ENCODE measurements at places on chromosomes 16 and 17. TPM values are rescaled to one million over a fixed set of nuclear protein-coding genes. Genes with fewer than 3 reads are reported as not detected.

GRCh38 chr17:3040882-3041281, 22.5 kb downstream of the OR1D5 start:
- no peak for DNase-seq

DNA sequence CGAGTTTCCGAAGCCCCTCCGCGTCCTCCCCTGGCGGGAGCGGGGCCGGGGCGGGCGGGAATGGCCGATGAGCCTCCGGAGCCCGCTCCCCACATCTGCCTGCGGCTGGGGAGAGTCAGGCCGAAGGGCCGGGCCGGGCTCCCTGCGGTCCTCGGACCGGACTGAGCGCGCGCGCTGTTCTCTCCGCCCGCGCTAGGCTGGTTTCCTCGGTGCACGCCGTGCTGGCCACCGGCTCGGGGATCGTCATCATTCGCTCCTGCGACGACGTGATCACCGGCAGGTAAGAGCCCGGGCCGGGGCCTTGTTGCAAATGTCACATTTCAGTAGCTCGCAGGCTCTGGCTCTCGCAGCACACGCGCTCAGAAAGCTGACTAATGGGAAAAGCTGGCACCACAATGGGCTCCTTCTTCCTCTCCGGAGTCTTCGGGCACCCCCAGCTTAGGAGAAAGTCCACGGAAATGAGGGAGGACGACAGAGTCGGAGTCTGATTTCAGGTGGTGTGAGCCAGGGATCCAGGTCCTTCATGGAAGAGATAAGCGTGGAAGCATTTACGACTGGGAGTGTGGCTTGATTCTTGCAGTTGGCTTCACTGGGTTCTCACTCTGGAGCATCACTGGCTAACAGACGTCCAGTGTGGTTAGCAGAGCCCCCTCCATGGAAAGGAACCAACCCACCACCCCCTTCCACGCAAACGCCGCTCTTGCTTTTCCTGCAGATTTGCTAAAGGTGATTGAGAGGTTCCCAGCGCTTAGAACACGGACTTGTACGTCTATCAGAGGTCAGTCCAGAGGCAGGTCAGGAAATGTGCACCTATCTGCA, 715 bp downstream of the TLCD3A start:
- DNase-seq, result peak; percentile 51

GRCh38 chr17:16339959-16340358, 13.3 kb downstream of the CENPV start:
- no peak for DNase-seq

DNA sequence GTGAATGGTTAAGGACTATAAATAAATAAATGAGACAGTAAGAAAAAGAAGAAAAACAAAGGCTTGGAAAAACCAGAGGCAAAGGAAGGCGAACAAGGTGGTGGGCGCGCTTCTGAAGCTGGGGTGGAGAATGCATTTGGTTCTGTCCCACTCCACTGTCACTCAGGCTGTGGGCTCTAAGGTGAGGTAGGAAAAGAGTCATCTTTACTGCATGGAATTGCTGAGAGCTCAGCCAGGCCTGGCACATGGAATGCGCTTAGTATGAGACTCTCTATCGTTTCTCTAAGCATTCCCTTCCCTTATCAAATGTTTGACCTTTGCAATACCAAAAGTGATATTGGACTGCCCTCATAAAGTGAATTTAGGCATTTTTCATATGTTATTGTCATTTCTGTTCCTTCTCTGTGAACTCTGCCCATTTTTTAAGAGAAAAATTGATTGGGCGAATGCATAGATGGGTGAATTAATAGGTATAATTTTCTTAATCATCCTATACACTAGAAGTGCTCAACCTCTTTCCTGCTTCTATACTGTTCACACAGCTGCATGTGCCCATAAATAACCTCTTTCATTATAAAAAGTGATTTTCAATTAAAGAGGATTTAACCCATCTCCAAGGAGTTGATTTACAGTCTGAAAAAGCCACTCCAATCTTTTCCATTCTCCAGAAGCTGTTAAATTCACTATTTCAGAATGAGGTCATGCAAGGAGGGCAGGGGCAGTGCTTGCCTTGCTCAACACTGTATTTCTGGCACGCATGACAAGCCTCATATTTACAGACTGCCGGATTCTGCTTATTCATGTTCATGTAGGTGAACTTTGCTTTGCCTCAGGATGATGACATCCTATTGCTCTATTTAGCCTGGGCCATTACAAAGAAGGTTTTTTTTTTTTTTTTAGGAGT, 87.7 kb downstream of the MYH10 start:
- no peak for DNase-seq

- DNase-seq, result no peak
These were observed 12.3 kb downstream of the UNC45B start for GRCh38 chr17:35159940-35160339.

- DNase-seq, result no peak
These were observed 3.6 kb upstream of the IRX3 start for GRCh38 chr16:54289945-54290832.

DNA sequence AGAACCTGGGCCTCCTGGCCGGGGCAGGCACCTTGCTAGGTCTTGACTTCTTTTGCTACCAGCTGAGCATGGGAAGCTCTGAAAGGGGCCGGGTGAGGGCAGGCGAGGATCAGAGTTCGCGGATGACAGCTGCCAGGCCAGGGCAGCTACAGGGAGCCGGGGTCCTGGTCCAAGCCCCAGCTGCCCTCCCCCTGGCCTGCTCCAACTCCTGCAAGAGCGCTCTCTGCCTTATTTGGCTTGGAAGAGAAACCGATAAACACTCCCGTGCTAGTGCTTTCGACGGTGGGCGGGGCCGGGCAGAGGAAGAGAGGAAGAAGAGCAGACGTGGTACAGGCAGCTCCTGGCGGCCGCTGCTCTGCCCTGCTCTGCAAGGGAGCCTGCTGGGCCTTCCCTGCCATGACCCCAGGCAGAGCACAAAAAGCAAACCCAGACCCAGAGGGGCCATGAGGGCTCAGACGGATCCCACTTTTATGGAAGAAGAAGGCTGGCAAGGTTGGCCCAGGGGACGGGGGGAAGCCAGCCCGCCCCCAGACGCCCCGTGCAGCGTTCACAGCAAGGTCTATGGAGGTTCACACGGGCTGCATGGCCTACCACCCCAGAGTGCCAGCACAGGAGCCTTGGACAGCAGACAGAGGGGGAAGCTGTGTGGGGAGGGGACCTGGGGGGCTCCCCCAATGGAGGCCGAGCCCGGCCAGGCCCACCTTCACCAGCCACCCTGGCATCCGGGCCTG, 25.6 kb downstream of the PIEZO1 start:
- peak; percentile 78 for DNase-seq

DNA sequence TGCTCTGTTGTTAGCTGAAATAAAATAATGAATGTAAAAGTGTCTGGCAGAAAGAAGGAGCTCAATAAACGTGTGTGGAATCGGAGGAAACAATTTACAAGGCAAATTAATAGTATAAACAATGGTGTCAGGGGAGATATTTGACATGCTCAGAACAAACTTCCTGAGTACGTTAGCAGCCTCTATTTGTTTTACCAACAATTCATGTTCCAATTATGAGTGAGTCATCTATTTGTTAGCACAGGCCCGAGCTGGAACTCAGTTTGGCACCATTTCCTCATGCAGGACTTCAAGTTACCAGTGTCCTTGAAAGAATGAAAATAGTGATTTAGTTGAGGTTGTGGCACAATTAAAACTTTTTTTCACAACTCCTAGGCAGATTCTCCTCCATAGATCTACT, 9.1 kb downstream of the ASIC2 start:
- peak; percentile 71 for DNase-seq

DNA sequence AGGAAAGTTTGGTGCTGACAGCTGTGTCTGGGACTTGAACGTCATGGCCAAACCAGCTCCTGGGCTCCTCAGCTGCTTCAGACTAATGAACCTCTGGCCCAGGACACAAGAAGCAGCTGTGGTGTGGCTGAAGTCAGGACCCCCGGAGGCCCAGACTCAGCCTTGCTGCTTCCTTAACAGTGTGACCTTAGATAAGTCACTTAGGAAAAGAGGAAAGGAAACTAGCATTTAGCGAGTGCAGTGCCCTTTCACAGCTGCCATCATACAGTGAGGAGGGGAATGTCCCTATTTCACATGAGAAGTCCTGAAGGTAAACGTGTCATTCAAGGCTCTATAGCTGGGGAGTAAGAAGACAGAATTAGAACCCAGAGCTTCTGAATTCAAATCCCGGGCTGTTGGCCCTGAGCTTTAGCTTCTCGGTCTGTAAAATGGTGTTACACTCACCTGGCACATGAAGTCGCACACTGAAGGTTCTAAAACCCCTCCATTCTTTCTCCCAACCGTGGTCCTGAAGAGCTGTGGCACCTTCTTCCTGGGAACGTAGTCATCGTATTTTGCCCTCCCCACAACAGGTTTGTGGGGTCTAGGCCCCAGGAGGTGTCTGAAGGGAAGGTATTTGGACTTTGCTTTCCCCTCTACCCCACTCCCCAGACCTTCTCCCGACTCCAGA, 910 bp upstream of the RAMP2 start:
- no peak for DNase-seq

DNA sequence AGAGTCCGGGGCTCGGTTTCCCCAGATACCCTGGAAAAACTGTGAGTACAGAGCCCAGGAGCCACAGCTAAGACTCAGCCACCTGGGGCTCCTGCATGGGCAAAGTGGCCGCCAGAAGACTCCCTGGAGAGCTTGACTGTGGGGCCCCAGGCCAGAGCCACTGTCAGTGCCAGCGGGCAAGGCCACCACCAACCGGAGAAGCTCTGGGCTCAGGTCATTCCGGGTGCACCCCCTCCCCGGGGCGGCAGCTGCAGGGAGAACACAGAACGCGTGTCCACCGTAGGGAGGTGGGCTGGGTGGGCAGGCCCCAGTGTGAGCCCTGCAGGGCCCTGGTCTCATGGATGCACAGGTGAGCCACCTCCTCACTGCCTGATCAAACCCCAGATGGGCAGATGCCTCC, 22.3 kb upstream of the RBFOX3 start:
- DNase-seq, result peak; percentile 7

GRCh38 chr16:58685084-58685449, 497 bp upstream of the SLC38A7 start:
- DNase-seq, result no peak

DNA sequence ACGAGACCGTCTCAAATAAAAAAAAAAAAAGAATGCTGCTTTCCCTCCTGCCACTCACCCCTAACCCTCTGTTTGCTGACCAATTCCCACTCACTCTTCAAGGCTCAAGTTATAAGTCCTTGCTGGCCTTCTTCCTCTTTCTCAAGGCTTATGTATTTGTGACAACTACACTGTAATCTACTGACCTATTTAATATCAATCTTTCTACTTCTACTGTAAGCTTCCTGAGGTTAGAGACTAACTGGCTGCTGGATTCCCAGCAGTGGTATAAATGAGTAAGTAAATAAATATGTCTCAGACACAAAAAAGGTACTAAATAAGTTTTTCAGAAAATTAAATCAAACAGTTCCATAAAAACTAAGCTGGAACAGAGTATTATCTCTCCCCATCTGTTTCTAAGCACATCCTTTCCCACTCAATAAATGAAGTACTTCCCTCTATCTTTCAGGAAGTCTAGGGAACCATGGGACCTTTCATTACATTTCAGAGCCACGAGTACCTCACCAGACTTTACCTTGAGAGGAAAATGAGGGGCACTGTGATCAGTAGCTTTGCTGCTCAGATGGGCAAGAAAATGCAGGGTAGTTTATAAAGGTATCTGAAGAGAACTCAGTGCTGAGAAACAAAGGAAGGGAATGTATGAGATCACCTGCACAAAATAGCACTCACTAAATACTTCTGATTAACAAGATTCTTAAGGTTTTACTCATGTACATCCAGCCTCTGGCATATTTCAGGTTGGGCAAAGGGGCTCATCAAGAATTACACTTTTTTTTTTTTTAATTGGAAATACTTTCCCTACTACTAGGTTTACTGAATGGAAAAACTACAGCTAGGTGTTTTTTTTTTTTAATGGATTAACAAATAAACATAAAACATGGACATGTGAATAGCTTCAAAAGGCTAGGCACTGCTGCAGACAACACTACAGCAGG, 10.8 kb downstream of the SSH2 start:
- no peak for DNase-seq

The TEKT1 gene
- 2.5 TPM for total RNA-seq

The OR3A3 gene
- not detected for total RNA-seq

The HOXB8 gene
- total RNA-seq, result 1.7 TPM

The P2RX5 gene
- total RNA-seq, result 0.28 TPM

The COX6A2 gene
- not detected for total RNA-seq

The RTN4RL1 gene
- total RNA-seq, result 4.1 TPM

The IL17C gene
- not detected for total RNA-seq
